ENCODE measurements at places on chromosomes 1 and 21. TPM values are rescaled to one million over a fixed set of nuclear protein-coding genes. Genes with fewer than 3 reads are reported as not detected.

Gene C1orf74
- total RNA-seq, result 3.5 TPM

Gene GPR3
- 4.3 TPM for total RNA-seq

Gene INAVA
- total RNA-seq, result under 0.01 TPM

Gene COL8A2
- total RNA-seq, result 0.81 TPM

Gene NPPA
- total RNA-seq, result not detected

Gene EPHA10
- total RNA-seq, result under 0.01 TPM

Gene TCHH
- under 0.01 TPM for total RNA-seq

Gene LCE2A
- total RNA-seq, result not detected

Gene KCNJ9
- not detected for total RNA-seq

Gene DLGAP3
- total RNA-seq, result 0.27 TPM

Gene F13B
- not detected for total RNA-seq

Gene TNFRSF18
- 4.3 TPM for total RNA-seq

Gene KCNA3
- 37.2 TPM for total RNA-seq

Gene KCNE2
- not detected for total RNA-seq

Gene RHBDL2
- total RNA-seq, result under 0.01 TPM

Gene FAM43B
- under 0.01 TPM for total RNA-seq

Gene KCNQ4
- 0.54 TPM for total RNA-seq

Gene ARMH1
- 339 TPM for total RNA-seq

Gene KRTAP21-1
- not detected for total RNA-seq

Gene HLX
- 8.1 TPM for total RNA-seq

Gene KIAA1614
- total RNA-seq, result 0.81 TPM

Gene C1orf87
- total RNA-seq, result not detected

Gene FCRL5
- total RNA-seq, result 1.1 TPM

Gene LRRC52
- not detected for total RNA-seq

Gene EIF4G3
- 24.2 TPM for total RNA-seq

Gene OR6K3
- not detected for total RNA-seq

Gene NBPF6
- under 0.01 TPM for total RNA-seq

Gene AGMAT
- total RNA-seq, result 1.1 TPM

Gene C1orf141
- total RNA-seq, result not detected

Gene UBE2G2
- 107 TPM for total RNA-seq

Gene CFAP107
- total RNA-seq, result not detected

Gene SELL
- 339 TPM for total RNA-seq

Gene AIRE
- total RNA-seq, result 0.27 TPM

Gene SPRR2B
- total RNA-seq, result not detected

Gene CR1L
- under 0.01 TPM for total RNA-seq

Gene RAB25
- total RNA-seq, result under 0.01 TPM
